ENCODE measurements at places on chromosomes 3 and 15.

- peak; percentile 56 for DNase-seq
Observed at GRCh38 chr3:114093596-114093995, 37.1 kb downstream of the QTRT2 start.

GRCh38 chr3:66411474-66411873, 89.3 kb downstream of the LRIG1 start:
- no peak for DNase-seq

DNA sequence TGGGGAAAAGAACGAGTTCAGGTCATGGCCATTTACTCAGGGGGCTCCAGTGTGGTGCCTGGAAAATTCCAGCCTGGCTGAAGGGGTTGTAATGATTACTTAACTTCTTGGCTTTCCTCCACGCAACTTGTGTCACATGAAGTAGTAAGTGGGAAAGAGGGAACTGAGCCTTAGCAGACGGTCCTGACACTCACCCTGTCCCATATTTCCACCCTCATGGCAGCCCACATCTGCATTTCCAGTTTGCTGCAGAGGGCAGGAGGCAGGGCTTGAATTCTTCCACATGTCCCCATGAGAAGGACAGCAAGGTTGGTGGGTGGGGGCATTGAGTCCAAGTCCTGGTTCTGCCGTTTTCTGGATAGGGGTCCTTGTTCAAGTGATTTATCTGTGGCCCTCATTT, 7.8 kb upstream of the CAMP start:
- no peak for DNase-seq

DNA sequence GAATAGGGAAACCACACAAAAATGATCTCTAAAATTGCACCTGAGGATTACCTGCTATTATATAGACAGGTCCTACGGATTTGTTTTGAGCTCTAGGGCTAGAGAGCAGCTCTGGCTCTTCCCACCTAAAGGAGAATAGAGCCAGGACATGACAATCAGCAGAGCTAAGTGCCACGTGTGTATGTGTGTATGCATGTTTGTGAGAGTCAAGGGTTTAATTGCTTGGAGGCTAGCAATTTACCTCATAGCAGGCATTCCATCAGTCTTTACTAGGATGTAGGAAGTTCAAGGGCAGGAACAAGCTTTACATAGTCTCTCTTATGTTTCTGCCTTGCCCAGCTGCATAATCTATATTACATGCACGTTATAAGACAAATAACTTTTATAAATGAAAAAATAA, 498.2 kb downstream of the NSUN3 start:
- DNase-seq = no peak

DNA sequence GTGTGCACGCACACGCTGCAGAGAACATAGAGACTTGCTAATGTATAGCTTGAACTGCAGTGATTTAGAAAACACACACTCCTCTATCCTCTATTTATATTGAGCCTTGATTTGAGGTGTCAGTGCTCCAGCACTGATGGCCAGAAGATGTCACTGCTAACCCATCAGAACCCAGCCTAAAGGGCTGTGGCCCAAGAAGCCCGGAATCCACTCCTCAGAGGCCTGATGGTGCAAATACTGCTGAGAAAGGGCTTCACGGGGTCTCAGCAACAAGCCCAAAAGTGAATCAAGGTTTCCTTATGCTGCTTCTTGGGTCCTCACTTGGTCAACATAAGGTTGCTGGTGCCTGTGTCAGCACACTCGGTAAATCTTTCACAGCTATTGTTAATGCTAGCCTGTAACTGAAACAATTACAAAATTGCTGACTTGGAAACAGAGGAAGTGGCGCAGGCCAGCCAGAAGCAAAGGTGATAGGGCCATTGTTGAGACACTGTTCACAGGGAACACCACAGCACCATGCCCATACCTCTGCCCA, 60.3 kb downstream of the HEG1 start:
- DNase-seq = peak; percentile 45

- no peak for DNase-seq
Observed at GRCh38 chr3:128807186-128807830, 72.1 kb upstream of the ACAD9 start.

DNA sequence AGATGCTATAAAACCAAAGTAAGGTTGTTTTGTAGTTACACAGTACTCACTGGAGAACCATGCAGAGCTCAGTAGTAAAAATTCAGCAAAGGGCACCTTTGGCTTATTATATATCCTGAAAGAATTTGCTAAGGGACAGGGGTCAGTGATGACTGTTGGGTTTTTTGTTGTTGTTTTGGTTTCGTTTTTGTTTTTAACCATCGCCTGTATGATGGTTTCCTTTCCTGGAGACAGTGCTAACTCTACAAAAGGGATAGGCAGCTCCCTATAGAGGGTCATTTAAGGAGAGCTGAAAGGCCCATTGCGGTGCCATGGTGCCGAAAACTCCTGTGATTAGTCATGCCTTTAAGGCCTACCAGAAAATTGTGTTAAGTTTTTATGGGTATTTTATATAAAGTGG, 118.2 kb upstream of the GOLIM4 start:
- DNase-seq = no peak

DNA sequence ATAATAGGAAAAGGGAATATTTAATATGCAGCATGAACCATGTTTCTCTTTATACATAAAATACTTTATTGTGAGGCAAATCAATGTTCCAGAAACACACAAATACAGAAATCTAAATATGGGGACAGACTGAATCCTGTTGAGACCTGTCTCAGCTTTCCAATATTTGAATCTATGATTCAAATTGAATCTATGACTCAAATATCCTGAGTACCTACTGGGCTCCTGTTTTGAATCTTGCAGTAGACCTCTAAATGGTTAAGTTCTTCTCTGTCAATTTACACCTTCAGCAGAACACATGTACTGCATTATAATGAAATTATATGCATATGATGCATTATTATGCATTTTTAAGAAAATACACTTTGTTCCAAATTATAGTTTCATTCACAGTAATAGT, 143.2 kb upstream of the PLXND1 start:
- no peak for DNase-seq

GRCh38 chr15:64502151-64502550, 41.8 kb downstream of the ZNF609 start:
- DNase-seq = no peak

DNA sequence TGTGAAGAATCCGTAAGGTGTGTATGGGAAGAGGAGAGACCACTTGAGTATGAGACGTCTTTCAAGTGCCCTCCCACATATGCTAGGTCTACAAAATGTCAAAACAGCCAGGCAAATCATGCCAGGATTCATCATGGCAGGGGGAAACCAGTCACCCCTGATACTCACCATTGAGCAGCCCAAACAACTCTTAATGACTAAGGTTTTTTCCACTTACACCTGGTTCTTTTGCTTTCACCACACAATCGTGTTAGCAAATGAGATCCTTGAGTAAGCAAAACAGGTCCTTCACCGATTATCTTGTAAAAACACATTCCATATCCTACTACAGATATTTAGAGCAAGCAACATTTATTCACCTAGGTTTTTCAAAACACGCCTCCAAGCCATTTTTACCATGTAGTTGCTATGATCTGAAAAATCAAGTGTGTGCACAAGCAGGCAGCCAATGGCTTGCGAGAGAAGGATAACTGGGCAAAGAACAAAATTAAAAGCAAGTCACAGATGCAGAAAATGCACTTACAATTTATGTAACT, 177.5 kb upstream of the LPP start:
- no peak for DNase-seq

- DNase-seq = no peak
Observed at GRCh38 chr3:67605377-67605776, 49.0 kb downstream of the SUCLG2 start.

DNA sequence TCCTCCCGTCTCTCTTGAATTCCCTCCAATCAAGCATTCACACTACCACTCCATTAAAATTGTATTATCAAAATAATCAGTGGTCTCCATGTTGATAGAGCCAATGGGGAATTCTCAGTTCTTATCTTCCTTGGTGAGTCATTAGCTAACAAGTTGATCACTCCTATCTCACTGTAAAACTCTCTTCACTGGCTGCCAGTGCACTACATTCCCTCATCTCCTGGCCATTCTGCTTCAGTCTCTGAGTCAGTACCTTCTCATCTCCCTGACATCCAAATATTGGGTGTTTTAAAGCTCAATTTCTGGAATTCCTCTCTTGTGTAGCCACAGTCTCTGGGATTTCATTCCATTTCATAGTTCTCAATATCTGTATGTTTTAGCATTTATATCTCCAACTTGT, 175.2 kb downstream of the ALDH1A2 start:
- DNase-seq = no peak

- DNase-seq = no peak
Observed at GRCh38 chr3:187930021-187930420, 184.8 kb upstream of the BCL6 start.

DNA sequence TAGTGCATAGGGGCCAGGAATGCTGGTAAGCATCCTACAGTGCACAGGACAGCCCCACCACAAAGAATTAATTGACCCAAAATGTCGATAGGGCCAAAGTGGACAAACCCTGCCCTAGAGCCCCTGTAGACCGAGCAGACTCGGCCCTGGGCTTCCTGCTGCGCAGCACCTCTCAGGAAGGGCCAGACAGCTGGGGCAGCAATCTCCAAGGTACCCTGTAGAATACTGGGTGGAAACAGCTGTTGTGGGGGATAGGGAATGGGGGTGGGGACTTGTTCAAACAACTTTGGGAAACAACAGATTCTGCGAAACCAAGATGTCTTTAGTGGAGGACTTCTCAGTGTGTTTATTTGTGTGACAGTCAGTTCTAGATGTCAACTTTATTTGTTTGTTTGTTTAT, 67.1 kb downstream of the MRPL46 start:
- DNase-seq = no peak

DNA sequence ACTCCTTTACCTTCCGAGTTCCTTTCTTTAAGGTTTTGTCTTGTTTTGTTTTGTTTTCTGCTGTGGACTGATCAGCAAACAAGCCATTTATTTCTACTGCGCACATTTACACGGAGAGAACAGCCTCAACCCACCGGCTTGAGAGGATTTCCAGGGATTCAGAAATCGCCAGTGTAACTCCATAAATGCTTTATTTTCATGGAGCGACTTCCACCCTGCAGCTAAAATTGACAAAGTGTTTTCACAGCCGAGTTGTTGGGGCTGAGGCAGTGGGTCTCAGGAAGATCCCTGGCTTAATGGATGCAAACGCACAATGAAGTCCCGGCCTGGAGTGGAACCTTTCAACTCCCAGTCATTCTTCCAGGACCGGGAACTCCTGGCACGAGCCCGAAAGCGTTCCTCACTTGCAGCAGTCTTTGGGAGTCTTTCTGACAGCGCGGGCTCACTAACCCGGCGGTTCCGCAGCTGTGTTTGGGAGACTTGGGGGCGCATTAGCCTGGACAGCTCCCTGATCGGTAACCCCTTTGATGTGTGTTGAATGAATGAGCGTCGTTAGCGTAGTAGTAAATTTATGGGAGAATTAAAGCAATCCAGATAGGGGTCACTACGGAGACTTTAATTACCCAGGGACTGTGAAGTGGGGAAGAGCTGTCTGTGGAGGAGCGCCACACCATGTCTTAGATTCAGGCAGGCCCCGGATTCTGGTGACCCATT, 785 bp upstream of the MYRIP start:
- DNase-seq = peak; percentile 57

DNA sequence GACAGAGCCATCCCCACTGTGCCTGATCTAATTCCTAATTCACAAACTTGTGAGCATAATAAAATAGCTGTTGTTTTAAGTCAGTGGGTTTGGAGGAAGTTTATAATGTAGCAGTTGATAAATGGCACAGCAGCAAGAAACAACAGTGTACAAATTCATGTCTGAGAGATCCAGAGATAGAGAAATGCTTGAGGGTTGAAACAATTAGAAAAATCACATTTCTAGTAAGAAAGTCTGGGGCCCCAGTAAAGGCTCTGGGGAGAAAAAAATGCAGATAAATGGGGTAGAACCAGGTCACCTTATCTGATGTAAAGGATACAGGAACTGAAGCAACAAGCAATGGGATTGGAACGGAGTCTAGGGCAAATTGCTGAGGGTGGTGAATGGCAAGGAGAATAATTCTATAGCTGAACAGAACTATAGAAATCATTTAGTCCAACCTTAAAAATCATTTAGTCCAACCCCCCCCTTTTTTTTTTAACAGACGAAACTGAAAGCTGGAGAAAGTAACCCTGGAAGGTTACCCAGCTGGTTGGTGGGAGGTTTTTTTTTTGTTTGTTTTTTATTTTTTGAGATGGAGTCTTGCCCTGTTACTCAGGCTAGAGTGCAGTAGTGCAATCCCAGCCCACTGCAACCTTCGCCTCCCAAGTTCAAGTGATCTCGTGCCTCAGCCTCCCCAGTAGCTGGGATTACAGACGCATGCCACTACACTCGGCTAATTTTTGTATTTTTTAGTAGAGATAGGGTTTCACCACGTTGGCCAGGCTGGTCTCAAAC, 14.3 kb upstream of the SHQ1 start:
- DNase-seq = no peak

DNA sequence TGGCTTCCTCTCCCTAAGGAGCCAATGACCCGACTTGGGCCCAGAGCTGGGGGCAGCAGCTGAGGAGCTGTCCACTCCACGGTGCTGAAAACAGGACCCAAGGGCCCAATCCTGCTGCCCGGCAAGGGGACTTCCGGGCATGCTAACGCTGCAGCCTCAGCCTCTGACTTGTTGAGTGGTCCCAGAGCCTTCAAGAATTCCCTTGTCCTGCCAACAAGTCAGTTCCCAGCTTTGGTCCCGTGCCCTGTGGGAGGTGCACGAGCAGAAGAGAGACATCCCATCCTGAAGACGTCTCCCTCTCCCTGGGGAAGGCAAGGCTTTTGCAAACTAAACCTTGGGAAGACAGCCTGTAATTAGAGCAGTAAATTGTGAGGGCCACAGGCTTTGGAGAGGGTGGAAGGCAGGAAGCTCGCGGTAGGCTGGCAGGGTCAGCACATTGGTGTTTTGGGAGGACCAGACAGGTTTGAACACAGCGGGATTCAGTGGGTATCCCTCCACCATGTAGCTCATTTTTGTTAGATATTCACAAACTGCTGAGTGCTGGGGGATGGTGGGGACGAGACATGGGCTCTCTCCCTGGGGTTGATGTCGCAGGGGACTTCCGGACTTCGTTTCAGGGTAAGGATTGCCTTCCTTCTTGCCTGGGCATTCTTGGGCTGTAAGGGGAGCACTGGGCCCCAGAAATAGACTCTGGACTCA, 29.8 kb upstream of the PRR23E start:
- DNase-seq = no peak

GRCh38 chr3:56012721-56013120, 455.5 kb downstream of the ERC2 start:
- no peak for DNase-seq

DNA sequence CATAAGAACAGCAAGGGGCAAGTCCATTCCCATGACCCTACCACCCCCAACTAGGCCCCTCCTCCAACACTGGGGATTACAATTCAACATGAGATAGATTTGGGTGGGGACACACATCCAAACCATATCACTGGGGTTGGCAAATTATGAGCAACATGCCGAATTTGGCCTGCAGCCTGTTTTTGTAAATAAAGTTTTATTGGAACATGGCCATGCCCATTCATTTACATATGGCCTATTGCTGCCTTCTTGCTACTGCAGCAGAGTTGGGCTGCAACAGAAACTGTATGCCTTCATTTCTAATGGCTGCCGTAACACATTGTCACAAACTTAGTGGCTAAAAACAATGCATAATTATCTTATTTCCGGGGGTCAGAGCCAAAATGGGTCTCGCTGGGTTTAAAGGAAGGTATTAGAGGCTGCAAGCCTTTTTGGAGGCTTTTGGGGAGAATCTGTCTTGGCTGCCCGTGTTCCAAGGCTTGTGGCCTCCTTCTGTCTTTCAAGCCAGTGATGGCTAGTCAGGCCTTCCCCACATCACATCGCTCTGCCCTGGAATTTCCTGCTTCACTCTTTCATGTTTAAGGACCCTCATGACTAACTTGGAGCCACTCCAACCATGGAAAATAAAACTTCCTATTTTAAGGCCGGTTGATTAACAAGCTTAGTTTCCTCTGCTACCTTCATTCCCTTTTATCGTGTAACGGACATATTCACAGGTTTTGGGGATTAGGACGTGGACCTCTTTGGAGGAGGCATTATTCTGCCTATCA, 428.5 kb upstream of the PROK2 start:
- DNase-seq = peak; percentile 42

All from dermis microvascular lymphatic vessel endothelial cell (primary cell).